Stimulated activated CD8-positive, alpha-beta memory T cell treated with anti-CD3 and anti-CD28 coated beads, Interleukin-4, amount 100 ng/mL, for 1 hour (primary cell): ENCODE measurements at places on chromosomes 3 and 15.

GRCh38 chr3:8629151-8630021 lies 15.2 kb downstream of the SSUH2 start:
- DNase-seq: no peak

DNA sequence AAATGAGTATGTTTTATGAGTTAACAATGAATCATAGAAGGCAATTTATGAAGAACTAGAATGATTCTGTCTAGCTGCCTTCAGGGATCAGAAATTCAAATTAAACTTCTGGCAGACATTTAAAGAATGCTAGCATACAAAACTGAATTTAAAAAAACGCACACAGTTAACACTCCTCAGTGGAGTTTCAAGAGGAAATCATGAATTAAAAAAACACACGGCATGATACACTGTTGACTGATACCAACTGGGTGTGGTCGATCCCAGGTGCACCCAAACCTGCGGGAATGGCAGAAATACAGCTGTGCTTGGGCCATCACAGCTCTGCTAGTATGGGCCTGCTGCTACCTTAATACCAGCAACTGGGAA lies 526.0 kb downstream of the FOXP1 start:
- no peak for DNase-seq

- DNase-seq: no peak
These were observed 15.4 kb upstream of the APEH start for GRCh38 chr3:49658711-49659110.

DNA sequence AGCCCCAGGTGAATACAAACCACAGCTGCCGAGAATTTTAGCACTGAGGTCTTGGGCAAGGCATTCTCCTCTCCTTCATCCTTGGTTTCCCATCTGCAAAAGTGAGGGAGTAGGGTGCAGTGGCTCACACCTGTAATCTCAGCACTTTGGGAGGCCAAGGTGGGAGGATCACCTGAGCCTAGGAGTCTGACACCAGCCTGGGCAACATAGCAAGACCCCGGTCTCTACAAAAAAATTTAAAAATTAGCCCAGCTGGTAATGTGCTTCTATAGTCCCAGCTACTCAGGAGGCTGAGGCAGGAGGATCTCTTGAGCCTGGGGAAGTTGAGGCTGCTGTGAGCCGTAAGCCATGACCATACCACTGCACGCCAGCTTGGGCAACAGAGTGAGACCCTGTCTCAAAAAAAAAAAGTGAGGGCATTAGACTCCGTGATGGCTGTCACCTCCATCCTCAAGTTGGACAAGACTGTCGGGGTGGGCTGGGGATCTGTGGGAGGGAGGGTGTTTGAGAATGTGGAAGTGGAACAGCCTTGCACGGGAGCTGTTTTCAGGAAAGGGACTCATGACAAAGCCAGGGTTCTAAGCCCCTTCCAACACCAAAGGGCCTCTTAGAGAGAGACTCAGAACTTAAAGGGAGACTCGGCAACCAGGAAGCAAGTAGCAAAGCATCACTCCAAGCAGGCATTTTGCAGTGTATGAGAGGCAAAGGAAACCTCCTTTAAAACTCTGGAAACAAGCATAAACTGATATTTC lies 46.0 kb upstream of the FURIN start:
- DNase-seq: no peak

DNA sequence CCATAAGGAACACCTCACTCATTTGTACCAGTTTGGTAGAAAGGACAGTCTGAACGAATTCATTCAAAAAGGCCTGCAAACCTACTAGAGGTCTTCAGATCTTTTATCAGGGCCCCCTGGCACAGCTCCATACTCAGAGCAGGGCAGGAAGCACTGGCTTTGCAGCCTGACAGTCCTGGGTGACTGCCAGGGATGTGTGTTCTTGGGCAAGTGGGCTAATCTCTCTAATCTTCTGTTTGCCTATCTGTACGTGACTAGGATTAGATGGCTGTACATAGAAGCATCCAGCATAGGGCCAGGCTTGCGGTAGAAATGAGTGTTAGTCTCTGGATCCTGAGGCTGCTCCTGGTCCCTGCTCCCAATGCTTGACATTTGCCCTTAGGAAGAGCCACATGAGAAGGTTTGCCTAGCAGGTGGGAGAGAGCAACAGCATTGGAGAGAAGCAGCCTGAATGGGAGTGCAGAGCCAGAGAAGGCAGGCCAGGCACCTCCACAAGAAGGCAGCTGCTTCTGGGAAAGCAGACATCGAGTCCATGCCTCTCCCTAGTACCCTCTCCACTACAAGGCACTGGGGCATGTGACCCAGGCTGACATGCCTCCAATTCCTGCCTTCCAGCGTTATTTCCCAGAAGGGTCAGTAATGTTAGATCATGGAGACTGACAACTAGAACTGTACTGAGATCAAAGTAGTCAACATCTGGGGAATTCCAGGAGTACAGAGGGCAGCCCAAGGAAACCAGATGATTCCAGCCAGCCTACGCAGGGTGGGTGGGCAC lies 1.0 kb upstream of the CXCR6 start:
- DNase-seq: no peak

GRCh38 chr3:69725994-69726571 lies 13.2 kb upstream of the MITF start:
- no peak for DNase-seq

- DNase-seq: no peak
These were observed 27.5 kb upstream of the THRB start for GRCh38 chr3:24522146-24522579.

GRCh38 chr3:136067211-136067610 lies 101.7 kb downstream of the PPP2R3A start:
- DNase-seq: no peak

DNA sequence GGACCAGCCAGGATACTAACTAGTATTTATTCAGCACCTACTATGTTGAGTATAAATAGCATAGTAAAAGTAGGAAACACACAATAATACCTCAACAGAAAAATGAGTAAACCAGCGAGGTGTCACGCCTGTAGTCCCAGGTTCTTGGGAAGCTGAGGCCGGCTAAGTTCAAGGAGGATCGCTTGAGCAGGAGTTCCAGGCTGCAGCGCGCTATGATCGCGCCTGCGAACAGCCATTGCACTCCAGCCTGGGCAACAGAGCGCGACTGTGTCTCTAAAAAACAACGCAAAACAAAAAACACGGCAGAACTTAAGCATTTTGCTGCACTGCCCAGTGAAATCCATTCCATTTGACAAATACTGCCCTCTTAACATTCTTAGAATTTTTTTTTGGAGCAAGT lies 1.3 kb upstream of the DENND6A start:
- no peak for DNase-seq

- no peak for DNase-seq
These were observed 628.2 kb upstream of the CFAP20DC start for GRCh38 chr3:59677747-59678702.

GRCh38 chr3:45981346-45982074 lies 14.1 kb downstream of the FYCO1 start:
- no peak for DNase-seq

- no peak for DNase-seq
These were observed 121.6 kb upstream of the LMOD3 start for GRCh38 chr3:69244039-69244438.

DNA sequence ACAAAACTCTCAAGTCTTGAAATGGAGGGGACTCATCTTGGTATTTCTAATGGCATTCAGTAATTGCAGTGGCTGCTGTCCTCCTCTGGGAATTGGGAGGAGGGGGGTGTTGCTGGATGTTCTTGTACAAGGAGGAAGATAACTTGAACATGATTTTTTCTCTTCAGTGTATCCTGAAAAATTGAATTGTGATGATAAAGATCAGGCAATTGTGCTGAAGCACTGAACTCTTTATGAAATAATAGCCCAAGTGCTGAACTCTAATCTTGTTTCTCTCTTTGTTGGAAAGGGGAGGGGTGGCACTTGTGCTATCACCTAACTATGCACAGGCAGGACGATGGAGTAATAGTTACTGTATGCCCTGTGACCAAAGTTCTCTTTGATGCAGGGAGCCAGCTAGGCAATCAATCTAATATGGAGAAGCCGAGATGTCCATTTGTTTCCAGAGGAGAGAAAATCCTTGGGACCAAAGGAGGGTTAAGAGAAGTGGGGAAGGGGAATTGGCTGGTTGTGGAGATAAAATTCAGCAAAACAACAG lies 68.1 kb upstream of the ATP2C1 start:
- DNase-seq: no peak

GRCh38 chr15:20358066-20358778 lies 183.4 kb downstream of the GOLGA6L6 start:
- DNase-seq: no peak

- no peak for DNase-seq
These were observed 204.9 kb upstream of the PPP2R3A start for GRCh38 chr3:135760581-135760980.

- DNase-seq: no peak
These were observed 243.0 kb downstream of the AGBL1 start for GRCh38 chr15:86322629-86323028.

GRCh38 chr3:11477407-11477911 lies 166.3 kb downstream of the VGLL4 start:
- no peak for DNase-seq

DNA sequence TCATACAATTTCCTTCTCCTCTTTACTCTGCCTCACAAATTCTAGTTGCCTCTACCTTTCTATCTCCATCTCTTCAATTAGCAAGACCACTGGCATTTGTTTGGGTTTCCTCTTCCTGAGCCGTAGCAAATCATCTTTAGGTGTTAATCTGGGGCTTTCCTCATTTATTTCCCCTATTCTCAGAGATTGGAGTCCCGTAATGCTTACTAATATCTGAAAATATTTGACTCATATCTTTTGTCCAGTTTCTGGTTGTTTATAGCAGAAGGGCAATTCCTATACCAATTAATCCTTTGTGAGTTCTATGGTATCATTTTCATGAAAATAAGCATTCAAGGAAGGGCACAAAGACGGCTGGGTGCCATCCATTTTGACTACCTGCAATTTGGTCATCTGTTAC lies 103.7 kb downstream of the NR2E3 start:
- no peak for DNase-seq

- no peak for DNase-seq
These were observed 106.0 kb upstream of the LRIG1 start for GRCh38 chr3:66606868-66607267.

DNA sequence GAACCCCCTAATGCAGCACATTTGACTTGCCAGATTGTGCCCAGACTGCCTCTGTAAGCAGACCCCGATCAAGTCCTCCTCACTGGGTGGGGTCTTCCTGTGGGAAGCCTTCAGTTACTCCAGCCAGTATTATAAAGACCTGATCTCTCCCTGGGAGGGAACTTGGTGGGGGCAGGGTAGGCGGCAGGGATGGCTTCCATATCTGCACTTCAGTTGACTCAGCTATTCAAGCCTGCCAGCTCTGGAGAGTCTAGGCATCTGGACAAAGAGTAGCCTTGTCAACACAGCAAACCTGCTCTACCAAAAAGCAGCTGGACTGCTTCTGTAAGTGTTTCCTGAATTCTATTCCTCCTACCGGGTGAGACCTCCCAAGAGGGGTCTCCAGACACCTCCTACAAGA lies 21.0 kb upstream of the SLC25A38 start:
- DNase-seq: no peak

DNA sequence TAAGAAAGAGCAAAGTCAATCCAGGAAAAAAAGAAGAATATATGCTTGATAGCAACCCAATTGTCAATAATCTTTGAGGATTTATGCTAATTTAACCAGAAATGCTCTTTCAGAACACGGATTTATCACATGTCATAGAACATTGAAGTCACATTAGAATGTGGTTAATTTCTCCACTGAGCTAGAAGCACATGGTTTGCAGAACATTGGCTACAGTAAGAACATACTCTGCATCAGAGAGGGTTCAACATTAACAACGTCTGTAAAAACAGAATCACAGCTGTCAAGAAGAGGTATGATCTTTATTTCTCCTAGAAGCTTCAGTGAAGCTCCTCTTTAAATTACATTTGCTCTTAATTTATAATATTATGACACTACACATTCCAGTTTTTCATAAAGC lies 619.7 kb upstream of the AGTR1 start:
- DNase-seq: no peak

GRCh38 chr15:77010312-77010686 lies 15.4 kb downstream of the PSTPIP1 start:
- DNase-seq: no peak

DNA sequence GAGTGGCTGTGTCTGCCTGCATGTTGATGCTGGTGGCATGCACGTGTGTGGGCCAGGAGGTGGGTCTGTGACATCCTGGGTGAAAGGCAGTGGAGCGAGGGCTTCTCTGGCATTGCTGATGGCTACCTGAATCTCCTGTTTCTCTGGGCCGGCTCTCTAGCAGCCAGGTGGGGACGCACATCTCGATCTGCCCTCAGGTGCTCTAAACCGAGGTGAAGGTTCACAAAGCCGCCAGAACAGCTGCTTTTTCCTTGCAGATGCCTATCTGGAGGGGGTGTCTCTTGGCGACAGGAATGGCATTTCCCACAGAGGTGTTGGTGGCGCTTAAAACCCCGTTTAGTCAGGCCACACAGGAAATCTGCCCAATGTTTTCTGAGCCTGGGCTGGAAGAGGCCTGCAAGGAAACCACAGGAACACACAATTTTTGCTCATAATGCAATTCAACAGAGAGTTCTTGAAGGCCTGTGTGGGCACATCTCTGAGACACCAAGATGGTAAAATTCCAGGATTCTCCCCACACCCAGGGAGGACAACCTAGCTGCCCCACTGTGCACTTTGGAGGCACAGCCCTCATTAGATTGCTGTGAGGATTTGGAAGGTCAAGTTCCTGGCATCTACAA lies 11.9 kb downstream of the TMEM158 start:
- DNase-seq: no peak

DNA sequence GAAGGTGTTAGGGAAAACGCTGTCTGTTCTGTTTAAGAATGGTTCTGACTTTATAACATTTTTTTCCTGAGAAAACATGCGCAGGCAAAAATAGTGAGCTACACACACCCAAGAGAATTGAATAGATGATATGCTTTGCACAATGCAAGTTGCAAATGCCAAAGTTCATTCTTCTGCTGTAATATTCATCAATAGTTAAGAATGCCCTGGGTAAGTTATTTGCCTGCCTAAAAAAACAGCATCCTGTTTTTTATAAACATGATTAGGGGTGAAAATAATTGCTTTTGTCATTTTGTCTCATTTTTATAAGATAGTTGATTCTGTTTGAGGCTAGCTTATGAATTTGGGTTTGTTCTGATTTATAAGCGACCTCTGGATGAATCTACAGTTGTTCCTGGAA lies 99.4 kb downstream of the DTWD1 start:
- no peak for DNase-seq

DNA sequence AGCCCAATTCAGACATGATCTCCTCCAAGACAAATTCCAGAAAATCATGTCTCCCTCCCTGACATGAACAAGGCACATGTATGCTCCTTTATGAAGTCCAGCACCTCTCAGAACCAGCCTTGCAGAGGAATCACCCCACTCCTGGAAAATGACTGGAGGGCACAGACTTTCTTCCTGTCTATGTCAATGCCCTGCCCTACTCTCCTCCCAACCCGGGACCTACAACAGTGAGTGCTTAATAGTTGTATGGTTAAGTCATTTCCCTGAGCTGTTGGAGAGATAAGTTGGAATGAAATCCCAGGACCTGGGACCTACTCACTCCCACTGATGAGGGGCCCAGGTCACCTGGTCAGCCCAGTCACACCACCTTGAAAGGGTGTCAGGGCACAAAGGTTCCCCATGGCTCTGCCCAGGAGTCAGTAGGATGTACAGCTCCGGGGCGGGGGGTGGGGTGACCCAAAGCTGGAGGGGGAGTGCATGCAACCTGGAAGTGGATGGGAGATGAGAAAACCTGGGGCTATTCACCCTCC lies 80.1 kb upstream of the HERC1 start:
- no peak for DNase-seq
